ENCODE measurements at places on chromosomes 2 and 18.

DNA sequence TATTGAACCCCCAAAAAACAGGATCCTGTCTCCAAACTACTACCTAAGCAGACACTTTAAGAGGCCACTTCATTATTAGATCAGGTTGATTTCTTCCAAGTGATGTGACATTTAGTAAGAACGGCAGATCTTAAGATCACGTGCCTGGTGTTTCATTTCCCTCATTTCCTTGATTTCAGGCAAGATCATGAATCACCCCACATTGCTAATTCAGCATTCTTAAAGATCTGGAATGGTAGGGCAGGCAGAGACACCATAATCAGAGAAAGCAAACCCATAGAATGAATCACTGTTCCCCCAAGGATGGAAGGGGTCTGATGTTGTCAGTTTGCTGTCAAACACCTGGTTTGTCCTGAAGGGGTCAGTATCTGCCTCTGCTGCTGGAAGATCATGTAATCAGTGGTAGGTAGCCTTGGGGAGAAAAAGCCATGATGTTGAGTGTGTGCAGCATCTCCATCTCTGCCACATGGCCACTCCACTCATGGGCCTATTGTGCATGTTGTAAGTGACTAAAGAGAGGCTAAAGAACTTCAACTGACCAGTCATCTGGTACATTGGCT, 133.9 kb downstream of the ARHGAP15 start:
- DNase-seq = no peak

- DNase-seq = no peak
These were observed 200.5 kb upstream of the GULP1 start for GRCh38 chr2:188091220-188091619.

DNA sequence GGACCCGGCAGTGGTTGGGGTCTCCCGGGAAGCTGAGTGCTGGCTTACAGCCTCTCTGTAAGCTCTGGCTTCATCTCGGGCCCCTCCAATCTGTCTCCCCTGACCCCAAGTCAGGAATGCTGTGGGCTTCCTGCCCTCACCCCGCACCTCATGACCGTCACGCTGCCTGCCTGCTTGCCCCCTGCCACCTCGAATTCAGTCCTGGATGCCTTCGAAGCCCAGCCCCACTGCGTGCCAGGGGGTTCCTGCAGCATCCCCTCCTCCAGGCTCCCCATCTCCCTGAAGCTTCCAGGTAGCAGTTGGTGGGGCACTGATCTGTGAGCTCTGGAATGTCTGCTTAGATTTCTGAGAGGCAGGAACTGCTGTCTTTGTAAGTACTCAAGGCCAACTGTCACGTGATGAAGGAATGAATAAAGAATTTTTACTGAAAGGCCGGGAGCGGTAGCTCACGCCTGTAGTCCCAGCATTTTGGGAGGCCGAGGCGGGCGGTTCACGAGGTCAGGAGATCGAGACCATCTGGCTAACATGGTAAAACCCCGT, 6.5 kb downstream of the CLHC1 start:
- no peak for DNase-seq

DNA sequence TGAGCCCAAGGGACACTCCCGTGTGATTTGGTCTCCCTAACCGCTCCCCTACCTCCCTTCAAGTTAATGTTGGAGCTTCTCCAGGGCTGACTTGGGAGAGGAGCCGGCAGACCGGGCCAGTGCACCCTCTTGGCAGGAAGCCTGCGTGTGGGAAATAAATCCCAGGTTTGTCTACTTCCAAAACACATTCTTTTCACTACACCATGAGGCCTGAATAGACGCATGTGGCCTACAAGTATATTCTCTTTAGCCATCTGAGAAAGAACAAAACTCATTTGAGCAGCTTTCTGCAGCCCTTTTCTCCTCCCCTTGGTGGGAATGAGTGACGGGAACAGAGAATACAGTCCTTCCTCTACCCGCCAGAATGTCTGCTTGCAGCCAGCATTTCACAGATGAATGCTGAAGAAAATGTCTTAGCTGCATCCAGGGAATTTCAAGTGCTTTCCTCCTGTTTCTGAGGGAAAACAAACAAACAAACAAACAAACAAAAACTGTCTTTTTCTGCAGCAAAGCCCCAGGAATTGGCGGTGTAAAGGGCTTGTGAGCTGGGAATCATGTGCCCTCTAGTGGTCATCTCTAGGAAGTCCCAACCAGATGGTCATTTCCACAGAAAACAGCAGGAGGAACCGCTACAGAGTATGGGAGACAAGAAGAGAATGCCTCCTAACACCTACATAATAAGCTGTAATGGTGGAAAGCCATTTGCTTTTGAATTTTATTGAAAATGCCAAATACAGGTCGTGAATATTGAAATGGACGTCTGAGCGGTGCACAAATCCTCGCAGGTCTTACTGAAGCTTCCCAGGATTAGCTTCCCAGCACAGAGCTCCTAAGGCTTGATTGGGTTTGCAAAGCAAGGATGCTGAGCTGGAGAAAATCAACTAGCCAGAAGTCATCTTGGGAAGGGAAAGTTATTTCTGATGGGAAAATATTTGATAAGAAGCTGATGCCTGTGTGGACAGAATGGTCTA, 41.2 kb upstream of the DAPL1 start:
- peak; percentile 67 for DNase-seq

GRCh38 chr2:171325886-171326585, 107.8 kb downstream of the METTL8 start:
- DNase-seq = no peak

DNA sequence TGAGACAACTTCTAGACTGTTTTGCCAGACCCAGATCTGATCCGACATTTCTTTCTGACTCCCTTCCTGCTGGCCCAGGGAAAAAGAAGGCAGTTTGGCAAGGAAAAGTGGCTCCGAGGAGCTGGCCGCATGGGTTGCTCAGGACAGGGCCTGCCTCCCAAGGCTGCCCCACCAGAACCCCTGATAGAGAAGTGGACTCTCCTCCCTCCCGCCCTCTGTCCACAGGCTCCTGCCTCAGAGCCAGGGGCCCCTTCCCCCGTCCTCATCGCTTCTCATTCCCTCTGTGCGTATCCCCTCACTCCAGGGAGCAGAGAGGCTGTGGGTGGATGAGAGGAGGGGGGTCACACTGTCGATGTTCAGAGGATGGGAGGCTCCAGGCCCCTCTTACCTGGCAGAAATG, 110.2 kb downstream of the TNS1 start:
- no peak for DNase-seq

DNA sequence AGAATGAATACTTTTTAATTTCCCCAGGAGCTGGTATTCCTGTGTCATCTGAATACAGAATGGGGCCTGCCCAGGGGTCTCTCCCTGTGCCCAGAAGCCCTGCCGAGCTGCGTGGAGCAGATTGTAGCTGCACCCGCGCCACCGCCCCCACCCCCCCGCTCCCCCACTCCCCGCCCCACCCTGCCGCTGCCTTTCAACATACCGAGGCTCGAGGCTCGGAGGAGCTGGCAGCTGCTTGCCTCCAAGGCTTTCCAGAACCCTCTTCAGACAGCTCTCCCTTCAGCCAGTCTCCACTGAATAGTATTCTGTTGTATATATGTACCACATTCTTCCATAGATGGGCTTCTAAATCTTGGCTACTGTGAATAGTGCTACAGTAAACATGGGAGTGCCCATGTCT, 150.7 kb downstream of the TSN start:
- DNase-seq = no peak

GRCh38 chr2:8620611-8621382, 61.1 kb upstream of the ID2 start:
- DNase-seq = no peak

DNA sequence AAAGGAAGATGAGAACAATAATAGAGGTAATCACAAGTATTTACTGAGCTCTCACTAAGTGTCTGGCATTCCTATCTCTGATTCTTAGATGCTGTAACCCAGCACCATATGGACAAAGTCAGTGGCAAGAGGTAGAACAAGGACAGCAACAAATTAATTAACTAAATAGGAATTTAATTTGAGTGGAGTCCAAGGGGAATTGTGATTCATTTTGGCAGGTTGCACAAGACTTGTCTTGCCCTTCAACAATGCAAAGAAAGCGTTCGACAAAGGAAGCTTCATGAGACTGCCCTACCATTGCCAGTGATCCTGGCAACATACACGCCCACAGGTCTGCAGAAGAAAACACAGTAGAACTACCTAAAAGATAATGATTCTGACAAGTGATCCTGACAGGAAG, 221.6 kb downstream of the RBM43 start:
- DNase-seq = peak; percentile 37

- no peak for DNase-seq
These were observed 26.4 kb downstream of the NBEAL1 start for GRCh38 chr2:203040966-203041521.

- DNase-seq = peak; percentile 81
These were observed 32.8 kb upstream of the SLC14A1 start for GRCh38 chr18:45690975-45691815.

DNA sequence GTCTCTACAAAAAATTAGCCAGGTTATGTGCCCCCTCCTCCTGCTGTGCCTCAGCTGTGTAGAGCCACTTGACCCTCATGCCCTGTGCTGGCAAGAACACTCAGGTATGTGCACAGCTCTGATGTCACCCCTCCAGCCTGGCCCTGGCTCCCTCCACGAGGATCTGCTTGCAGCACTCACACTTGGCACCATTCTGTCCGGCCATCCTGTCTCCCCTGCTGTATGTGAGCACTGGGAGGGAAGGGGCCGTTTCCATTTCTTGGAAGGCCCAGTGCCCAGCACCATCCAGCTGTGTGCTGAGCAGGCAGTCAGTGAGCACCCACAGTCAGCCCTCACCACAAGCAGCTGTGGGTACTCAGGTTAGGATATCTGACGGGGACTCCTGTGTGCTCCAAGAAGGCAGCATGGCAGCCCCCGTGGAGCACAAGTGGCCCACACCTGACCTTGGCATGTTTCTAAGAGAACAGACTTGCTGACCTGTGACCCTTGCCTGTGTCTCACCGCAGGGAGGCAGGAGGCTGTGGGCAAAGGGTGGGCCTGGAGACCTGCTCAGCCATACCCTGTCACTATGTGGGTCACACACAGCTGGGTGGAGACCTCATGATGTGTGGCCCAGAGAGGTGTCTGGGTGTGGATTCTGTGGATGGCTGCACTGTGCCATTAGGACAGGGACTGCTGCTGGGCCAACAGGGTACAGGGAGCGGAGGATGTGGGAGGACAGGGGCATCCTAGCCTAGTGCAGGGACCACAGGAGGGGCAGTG, 31.5 kb downstream of the USP34 start:
- DNase-seq = no peak

- DNase-seq = no peak
These were observed 316.8 kb downstream of the RIT2 start for GRCh38 chr18:42798606-42799170.

- DNase-seq = no peak
These were observed 163.0 kb upstream of the NOSTRIN start for GRCh38 chr2:168639441-168639898.

DNA sequence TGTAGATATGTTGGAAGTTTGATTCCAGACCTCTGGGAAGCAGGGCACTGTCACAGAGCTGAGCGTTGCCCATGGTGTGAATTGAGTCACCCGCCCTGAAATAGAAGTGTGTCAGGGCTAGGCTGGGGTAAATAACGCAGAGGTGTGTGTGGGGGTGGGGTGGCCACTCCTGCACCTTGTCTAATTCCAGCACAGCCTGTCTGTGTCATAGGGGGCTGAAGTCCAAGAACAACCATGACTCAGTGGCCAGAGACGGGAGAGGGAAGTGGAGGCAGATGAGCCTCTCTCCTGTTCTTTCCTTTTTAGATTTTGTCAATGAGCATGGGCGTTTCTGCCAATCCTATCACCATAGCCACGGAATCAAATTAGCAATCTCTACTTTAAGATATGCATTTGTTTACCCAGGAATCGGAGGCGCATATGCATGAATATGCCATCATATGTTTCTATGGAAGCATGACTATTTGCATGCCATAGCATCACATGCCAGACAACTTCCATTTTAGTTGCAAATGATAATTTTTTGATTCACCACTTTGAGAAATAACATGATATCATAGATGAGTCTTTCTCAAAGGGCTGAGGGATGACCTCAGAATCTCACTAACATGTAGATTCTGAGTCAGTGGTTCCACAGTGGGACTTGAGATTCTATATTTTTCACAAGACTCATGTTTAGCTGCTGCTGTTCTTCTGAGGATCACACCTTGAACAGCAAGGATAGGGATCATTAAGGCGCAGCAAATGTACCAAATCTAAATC, 852.9 kb downstream of the DCDC2C start:
- no peak for DNase-seq

DNA sequence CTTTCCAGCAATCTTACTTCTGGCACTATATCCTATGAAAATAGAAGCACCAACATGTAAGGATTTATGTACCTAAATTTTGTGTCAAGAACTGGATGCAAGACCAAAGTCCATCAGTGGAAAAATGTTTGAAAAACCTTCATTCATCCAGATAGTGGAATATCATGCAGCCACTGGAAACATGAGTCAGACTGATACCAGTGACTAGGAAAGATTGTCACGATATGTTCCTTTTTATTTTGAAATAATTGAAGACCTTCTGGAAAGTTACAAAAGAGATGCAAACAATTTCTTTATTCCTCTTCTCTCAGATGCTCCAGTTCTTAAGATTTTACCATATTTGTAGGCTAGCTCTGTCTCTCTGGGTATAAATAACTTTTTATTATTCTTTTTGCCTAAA, 40.5 kb upstream of the IL1R2 start:
- no peak for DNase-seq

DNA sequence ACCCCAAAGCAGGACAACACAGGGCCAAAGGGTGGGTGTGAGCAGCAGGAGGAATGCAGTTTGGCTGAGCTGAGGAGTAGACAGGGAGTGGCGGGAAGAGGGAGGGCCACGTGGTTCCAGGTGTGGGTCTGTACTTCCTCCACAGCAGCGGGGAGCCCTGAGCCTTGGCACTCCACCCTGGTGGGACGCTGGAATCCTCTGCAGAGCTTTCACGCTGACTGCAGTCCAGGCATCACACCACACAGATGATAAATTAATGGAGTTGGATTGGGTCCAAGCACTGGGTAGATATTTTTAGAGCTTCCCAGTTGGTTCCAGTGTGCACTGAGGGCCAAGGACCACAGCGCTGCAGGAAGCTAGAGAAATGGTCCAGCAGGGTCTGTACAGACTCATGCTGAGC, 67.0 kb upstream of the TMEM200C start:
- no peak for DNase-seq

GRCh38 chr2:213789940-213790339, 505.7 kb downstream of the SPAG16 start:
- DNase-seq = no peak

GRCh38 chr18:79596446-79597175, 83.0 kb upstream of the CTDP1 start:
- DNase-seq = no peak

DNA sequence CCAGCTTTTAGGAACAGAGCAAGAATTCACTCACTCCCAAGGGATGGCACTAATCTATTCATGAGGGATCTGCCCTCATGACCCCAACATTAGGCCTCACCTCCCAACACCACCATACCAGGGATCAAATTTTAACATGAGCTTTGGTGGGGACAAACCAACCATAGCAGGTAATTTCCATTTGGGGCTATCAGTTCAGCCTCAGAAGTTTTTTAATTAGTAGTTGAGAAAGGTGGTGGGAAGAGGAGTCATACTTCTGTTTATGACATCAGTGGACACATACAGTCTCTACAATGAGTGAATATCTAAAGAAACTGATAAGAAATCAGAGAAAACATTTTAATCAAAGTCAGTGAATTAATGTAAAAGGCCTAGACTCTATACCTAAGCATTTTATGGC, 59.6 kb upstream of the EMILIN2 start:
- DNase-seq = no peak
